Activated CD4-positive, alpha-beta T cell treated with anti-CD3 and anti-CD28 coated beads, Interleukin-2, amount 10 ng/mL, durations not matched to agents 7 days and 5 days (primary cell): ENCODE measurements at places on chromosomes 5 and 9. TPM values are rescaled to one million over a fixed set of nuclear protein-coding genes. Genes with fewer than 3 reads are reported as not detected.

GRCh38 chr5:137496919-137497318 lies 2.2 kb downstream of the SPOCK1 start:
- no peak for DNase-seq

DNA sequence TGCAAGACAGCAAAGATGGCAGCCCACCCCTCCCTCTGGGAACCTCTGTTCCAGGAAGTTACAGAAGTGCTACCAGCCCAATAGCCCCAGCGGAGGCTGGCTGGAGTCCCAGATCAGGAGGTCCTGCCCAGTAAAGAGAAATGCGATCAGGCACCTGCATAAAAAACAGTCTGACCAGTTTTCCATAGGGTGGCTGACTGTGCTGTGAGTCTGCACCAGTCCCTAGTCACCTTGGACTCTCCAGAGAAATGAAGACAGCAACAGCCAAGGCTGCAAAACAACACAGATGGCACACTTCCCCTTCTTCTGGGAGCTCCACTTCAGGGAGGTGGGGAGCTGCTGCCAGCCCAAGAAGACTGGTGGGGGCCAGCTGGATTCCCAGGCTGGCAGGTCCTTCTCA lies 265.5 kb upstream of the PCSK5 start:
- DNase-seq = no peak

SLC36A2 gene
- total RNA-seq = not detected

ARPC5L gene
- 44.1 TPM for total RNA-seq
